ENCODE measurements at places on chromosomes 16 and 17.

DNA sequence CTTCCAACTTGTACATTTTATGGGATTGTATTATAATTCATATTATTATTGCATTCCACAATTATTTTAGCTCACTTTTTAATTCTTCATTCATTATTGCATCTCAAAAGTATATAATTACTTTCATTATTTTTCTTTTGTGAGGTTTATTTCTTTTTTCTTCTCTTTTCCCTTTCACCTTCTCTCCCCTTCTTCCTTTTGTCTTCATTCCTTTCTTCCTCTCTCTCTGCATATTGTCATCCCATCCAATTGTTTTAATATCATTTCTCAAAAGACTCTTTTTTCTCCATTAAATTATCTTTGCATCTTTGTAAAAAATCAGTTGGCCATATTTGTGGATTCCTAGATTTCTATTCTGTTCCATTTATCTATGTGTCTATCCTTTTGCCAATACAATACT is 17.3 kb downstream of the DYNLL2 start:
- no peak for DNase-seq

- peak; percentile 58 for DNase-seq
These were observed 52.0 kb upstream of the AMZ2 start for GRCh38 chr17:68195667-68196393.

GRCh38 chr17:20127360-20128035 is 118.3 kb downstream of the SPECC1 start:
- DNase-seq: no peak

DNA sequence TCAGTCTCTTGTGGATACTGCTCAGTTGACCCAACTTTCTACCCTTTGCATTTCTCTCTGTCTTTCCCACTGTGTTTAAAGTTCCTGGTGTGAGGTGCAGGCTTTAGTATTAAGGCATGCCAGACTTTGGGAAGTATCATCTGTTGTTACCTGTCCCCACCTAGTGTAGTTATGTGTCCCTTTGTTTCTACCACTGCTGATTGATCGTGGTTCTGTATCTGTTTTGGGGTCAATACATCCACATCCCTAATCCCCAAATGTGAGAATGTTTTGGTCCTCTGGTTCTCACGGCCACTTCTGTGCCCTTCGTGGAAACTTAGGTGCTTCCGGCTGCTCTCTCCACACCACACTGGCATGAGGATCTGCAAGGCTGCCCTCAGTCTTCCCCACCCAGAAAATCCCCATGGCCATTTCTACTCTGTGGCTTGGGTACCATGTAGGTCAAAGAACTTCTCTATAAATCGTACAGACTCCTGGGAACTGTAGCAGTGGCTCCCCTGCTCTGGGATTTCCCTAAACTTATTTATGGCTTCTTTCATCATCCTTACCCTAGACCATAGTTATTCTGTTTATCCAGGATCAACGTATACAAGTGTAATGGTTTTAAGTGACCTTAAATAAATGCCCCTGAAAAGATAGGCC is 443.2 kb downstream of the XYLT1 start:
- no peak for DNase-seq

DNA sequence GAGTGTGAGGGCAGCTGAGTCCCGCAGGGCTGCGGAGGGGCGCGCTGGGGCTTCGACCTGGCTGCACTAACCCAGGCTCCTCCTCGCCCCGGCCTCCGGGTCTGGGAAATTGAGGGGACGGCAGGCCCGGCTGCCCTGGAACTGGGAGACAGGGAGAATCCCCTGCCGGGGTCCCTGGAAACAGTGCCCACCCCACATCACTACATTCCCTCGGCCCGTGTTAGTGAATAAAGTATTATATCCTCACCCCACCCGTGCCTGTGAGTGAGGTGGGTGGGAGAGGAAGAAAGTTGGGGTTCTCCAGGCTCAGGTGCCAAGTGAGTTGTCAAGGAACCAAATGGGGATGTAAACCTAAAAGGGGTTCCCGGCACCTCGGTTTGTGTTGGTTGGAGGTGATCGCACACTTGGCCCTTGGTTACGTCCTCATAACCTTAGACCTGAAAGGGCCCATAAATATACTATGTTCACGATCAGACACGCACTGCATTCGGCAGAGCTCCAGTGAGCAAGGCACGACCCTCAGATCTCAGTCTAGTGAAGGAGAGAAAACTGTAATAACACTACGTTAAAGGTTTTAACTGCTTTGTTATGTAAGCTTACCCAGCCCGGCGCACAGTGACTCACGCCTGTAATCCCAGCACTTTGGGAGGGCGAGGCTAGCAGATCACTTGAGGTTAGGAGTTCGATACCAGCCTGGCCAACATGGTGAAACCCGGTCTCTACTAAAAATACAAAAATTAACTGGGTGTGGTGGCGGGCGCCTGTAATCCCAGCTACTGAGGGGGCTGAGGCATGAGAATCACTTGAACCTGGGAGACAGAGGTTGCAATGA is 11.2 kb downstream of the ZNF771 start:
- DNase-seq: no peak

DNA sequence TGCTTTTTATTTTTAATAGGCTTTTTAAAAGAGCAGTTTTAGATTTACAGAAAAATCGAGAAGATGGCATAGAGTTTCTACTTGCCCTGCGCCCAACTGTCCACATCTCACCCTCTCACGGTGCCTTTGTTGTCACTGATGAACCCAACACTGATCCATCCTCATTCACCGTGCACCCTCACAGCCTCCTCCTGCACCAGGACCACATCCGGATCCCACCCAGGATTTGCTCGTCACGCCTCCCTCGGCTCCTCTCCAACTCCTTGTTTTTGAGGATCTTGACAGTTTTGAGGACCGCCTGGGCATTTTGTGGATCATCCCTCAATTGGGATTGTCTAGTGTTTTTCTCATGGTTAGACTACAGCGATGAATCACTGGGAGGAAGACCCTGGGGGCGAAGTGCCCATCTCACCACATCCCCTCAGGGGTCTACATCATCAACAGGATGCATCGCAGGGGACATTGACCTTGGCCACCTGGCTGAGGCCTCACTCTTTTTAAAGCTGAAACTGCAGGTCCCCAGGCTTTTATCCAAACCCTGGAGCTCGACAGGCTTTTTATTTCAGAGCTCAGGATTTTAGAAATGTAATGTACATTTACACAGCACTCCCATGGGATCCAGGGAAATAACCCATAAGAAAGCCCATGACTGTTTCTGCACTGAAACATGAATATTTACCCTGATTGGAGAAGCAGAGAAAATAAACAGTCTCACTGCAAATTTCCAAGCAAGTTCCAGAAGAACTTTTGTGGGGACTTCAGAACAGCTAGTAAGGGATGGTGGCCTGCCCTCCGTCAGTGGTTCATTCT is 71.8 kb upstream of the ZNF469 start:
- no peak for DNase-seq

GRCh38 chr17:70615831-70616230 is 446.5 kb downstream of the KCNJ2 start:
- DNase-seq: no peak

- no peak for DNase-seq
These were observed 951 bp downstream of the RPL19 start for GRCh38 chr17:39200957-39201510.

DNA sequence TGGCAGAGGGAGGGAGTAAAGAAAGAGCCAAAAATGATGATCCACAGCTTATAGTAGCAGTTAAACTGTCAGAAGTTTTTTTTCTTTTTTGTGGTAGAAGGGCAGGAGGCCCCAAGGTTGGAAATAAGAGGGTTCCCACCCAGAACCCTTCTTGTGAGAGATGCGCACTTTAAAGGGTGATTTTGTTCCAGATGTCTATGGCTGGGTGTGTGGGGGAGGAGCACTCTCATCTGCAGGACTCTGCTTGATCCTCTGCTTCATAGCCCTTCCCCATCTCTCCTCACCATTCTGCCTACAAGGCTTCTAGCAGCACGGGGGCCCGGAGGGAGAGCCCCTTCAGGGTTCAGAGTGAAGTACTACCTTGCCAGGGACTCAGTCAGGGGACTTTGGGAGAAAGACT is 6.4 kb downstream of the ATXN1L start:
- DNase-seq: no peak

DNA sequence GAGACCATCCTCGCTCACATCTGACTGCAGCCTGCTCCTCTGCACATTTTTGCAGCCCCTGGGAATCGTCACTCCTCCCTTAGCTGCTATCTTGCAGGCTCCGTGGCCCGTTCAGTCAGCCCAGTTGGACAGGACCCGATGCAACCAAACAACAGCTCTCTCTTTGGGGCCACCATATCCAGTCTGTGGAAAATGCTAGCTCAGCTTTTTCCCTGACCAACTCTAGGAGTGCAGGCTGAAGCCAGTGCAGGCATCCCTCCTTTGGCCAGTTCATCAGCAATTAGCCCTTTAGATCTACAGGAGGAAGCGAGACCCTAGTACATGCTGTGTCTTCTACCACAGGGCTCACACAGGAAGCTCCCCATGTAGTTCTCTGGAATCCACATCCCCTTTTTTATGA is 182.1 kb downstream of the HS3ST3A1 start:
- no peak for DNase-seq

DNA sequence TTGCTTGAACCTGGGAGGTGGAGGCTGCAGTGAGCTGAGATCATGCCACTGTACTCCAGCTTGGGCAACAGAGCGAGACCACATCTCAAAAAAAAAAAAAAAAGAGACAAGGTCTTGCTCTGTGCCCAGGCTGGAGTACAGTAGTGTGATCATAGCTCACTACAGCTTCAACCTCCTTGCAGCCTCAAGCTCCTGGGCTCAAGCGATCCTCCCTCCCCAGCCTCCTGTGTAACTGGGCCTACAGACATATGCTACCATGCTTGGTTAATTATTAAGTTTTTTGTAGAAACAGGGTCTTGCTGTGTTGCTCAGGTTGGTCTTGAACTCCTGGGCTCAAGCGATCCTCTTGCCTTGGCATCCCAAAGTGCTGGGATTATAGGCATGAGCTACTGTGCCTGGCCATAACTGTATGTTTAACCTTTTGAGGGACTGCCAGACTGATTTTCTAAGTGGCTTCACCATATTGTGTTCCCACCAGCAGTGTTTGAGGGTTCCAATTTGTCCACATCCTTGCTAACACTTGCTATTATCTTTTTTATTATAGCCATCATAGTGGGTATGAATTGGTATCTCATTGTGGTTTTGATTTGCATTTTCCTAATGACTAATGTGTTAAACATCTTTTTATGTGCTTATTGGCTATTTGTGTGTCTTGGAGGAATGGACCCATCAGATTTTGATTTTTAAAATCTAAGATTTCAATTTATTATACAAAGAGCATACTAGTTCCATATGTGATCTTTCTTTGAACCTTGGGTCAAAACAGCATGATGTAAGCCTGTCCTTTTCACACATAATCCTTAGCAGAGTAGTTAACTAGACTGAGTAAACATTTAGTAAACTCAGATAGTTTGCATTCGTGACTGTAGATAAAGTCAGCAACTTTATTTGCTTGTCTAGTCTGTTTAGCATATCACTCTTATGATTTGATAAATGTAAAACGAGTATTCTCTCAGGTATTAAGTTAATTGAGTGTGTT is 38.1 kb upstream of the KPNB1 start:
- DNase-seq: no peak

- DNase-seq: no peak
These were observed 3.3 kb upstream of the KRT35 start for GRCh38 chr17:41483991-41484826.

DNA sequence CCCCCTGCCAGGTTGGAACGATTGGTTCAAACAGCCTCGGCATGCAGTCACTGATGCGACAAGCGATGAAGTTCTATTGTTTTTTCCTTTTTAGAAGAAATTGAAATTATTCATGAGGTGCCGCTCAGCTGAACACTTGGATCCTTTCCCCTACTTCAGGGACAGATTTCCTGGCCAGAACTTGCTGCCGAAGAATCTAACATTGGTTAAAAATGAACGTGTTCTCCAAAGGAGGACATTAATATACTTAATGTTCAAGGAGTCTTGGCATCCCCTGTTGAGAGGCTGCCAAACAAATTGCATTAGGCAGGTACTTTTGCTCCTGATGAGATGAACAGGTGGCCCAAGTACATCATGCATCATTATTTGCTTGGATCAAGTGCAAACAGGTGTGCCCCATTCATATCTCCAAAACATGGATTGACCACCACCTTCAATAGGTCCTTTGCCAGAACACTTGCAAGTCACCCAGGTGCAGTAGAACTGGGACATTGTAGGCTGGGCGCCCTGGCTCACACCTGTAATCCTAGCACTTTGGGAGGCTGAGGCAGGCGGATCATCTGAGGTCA is 437.2 kb downstream of the HAPSTR1 start:
- no peak for DNase-seq

GRCh38 chr17:58679263-58680037 is 12.4 kb downstream of the TEX14 start:
- DNase-seq: peak; percentile 11

- no peak for DNase-seq
These were observed 56.0 kb upstream of the NACA2 start for GRCh38 chr17:61647047-61647446.

DNA sequence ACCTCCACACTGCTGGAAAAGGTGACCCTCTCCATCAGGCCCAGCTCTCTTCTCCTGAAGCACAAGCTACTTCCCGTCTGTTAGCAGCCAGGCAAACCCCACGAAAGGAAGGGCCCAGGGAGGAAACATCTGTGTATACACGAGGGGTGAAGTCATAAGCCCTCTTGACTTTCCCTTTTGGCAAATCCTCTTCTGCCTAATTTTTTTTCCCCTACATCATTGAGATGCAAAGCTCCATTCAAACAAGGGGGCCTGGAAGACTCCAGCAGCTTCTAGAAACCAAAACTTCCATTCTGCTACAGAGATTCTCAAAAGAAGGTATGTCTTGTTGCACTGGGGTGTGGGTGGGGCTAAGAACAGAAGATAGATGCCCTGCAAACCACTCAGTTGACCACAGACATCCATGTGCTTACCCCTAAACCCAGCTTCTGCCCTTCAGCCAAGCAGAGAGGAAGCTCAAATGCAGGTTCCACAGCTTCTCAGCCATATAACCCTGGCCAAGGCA is 145.6 kb upstream of the RCVRN start:
- DNase-seq: no peak

GRCh38 chr17:27649929-27650328 is 18.9 kb downstream of the LGALS9 start:
- DNase-seq: no peak

DNA sequence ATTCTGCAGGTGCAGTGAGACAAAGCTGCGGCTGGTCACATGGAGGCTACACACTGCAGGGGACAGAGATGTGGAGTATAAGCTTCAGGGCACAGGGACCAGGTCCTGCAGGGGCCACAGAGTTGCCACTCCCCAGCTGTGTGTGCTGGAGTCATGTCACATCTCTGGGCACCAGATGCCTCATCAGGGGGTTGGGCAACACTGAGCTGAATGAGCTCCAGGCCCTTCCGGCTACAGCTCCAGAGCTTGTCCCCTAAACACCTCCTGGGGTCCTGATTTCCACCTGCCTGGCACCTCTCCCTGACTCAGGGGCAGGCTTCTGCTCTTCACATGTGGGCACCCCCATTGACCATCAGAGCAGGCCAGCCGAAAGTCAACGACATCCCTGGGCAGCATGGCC is 32.5 kb downstream of the SPHK1 start:
- DNase-seq: no peak

GRCh38 chr17:70205401-70205800 is 36.1 kb downstream of the KCNJ2 start:
- no peak for DNase-seq

DNA sequence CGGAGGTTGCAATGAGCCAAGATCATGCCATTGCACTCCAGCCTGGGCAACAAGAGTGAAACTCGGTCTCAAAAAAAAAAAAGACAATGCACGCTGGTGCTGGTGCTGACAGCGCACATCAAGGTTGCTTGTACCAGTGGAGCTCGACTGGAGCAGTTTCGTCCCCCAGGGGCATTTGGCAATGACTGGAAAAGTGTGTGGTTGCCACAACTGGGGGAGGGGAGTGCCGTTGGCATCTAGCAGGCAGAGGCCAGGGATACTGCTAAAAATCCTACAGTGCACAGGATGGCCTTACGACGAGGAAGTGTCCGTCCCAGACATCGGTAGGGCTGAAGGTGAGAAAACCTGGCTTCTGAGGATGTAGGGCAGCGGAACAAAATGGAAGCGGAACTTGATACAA is 2.4 kb downstream of the MEAK7 start:
- DNase-seq: no peak
